ENCODE measurements at places on chromosomes 12 and 14. TPM values are rescaled to one million over a fixed set of nuclear protein-coding genes. Genes with fewer than 3 reads are reported as not detected.

Gene PWP1
- total RNA-seq: 58.0 TPM

Gene CCDC197
- not detected for total RNA-seq

Gene PRR13
- total RNA-seq: 60.0 TPM

Gene ASCL1
- total RNA-seq: not detected

Gene FSCB
- total RNA-seq: under 0.01 TPM

Gene DNAI7
- not detected for total RNA-seq

Gene ENO2
- 3.5 TPM for total RNA-seq

Gene PLA2G1B
- total RNA-seq: not detected

Gene ASIC1
- total RNA-seq: 1.6 TPM

Gene SIX6
- total RNA-seq: not detected

Gene FKBP4
- 51.8 TPM for total RNA-seq

Gene LRIG3
- total RNA-seq: 97.2 TPM

Gene NEUROD4
- total RNA-seq: not detected

Gene RPS6KA5
- total RNA-seq: 0.86 TPM

Gene WSCD2
- under 0.01 TPM for total RNA-seq

Gene SETD1B
- 4.7 TPM for total RNA-seq

Gene PRR4
- total RNA-seq: 3.5 TPM

Gene TAS2R50
- total RNA-seq: 5.8 TPM

Gene APOF
- not detected for total RNA-seq

DNA sequence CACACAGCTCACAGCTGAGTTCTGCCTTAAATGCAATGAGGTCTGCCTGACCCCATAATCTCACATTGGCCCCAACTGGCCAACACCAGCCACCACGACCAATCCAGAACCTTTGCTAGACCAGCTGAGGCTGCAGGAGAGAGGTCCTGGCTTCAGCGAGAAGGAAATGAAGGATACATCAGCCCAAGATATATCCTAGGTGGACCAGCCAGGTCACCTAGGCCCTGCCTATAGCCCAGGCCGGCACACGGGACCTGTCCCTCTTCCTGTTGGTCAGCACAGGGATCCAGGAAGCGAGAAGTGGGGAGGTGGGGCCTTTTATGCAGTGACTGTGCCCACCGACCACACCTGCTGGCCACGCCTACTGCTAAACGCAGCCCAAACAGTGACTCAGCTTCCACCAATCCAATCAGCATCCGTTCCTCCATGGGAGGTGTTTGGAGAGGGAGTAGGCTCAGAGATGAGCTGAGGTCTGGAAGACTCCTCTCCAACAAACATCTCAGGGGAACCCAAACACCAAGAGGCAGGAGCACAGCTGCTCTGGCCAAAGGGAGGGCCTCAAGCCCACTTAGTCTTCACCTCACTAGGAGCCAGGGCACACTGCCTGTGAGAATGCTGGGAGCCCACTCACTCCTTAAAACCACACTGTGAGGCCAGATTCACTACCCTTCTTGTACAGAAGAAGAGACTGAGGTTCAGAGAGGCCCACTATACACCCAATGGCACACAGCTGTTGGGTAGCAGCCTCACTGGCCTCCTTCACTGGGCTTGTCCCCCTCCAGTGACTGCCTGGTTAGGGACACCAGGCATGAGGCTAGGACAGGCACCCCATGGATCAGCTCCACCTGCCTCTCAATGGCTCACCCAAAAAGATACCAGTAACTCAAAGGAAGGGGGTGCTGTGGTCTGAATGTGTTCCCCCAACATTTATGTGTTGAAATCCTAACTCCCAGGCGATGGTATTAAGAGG is 51.3 kb upstream of the PPP2R5C start:
- no peak for DNase-seq

DNA sequence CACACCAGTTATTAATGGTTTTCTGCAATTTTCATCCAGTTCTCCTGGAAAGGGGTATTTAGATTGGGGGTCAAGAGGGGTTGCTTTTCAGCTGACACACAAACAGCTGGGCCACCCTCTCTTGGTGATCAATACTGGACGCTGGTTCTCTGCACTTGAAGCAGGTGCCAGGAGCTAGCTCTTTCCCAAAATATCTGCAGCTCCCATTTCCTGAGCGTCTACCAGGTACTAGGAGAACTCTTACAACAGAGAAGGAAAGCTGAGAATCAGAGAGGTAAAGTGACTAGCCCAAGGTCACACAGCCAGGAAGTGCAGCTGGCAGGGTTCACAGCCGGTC is 1.2 kb downstream of the TESC start:
- no peak for DNase-seq

- DNase-seq: peak; percentile 54
Measured at GRCh38 chr14:96502621-96503305, 581 bp downstream of the PAPOLA start.

DNA sequence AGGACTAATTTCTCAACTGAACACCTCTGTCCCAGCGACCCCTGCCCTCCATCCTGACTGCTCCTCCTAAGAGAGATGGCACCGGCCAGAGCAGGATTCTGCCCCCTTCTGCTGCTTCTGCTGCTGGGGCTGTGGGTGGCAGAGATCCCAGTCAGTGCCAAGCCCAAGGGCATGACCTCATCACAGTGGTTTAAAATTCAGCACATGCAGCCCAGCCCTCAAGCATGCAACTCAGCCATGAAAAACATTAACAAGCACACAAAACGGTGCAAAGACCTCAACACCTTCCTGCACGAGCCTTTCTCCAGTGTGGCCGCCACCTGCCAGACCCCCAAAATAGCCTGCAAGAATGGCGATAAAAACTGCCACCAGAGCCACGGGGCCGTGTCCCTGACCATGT is 756 bp downstream of the RNASE7 start:
- no peak for DNase-seq

GRCh38 chr12:16716928-16717327 is 111.0 kb upstream of the LMO3 start:
- DNase-seq: no peak

DNA sequence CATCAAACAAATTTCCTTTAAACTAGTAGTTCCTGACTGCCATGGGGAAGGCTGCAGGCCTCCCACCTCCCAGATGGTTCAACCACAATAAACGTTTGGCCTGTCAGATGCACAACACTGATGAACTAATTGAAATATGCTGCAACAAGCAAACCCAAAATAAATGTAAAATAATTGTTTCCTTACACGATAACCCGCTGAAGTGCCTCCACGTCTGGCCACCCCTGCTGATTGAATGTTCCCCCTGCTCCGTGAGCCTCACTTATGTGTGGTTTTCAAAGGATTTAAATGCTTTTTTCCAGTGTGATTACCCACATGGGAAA is 8.4 kb downstream of the PITPNM2 start:
- DNase-seq: no peak

- no peak for DNase-seq
Measured at GRCh38 chr14:45838597-45838996, 585.6 kb upstream of the MIS18BP1 start.

- peak; percentile 8 for DNase-seq
Measured at GRCh38 chr14:77965919-77966435, 166.1 kb downstream of the ADCK1 start.

GRCh38 chr12:24414480-24414879 is 465.0 kb upstream of the SOX5 start:
- DNase-seq: no peak

- DNase-seq: no peak
Measured at GRCh38 chr12:60874091-60874490, 1278.3 kb downstream of the SLC16A7 start.

DNA sequence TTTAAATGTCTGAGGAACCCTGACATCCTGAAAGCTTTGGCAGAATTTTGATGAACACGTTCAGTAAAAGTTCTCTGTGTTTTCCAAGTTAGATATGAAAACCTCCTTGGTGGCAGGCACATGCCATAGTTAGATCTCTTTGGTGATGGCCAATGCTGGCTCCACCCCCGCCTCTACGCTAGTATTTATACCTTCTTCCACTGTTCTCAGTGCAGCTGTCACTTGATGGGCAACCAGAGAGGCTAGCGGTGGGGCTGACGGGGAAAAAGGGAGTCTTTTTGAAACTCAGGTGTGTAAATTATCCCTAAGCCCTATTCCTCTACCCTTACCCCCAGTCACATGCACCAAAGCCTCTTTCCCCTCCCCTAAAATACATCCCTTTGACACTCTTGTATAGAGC is 32.1 kb downstream of the PPP1R36 start:
- DNase-seq: no peak

- no peak for DNase-seq
Measured at GRCh38 chr12:32161058-32161457, 54.4 kb downstream of the BICD1 start.

- no peak for DNase-seq
Measured at GRCh38 chr12:29714966-29715365, 68.8 kb downstream of the TMTC1 start.

- no peak for DNase-seq
Measured at GRCh38 chr14:89848165-89848564, 106.4 kb downstream of the EFCAB11 start.

GRCh38 chr12:113439606-113440030 is 17.4 kb downstream of the SDSL start:
- peak; percentile 31 for DNase-seq

GRCh38 chr12:2944401-2945047 is 14.7 kb upstream of the TEAD4 start:
- peak; percentile 46 for DNase-seq

- DNase-seq: no peak
Measured at GRCh38 chr14:77011245-77011644, 17.3 kb downstream of the IRF2BPL start.

DNA sequence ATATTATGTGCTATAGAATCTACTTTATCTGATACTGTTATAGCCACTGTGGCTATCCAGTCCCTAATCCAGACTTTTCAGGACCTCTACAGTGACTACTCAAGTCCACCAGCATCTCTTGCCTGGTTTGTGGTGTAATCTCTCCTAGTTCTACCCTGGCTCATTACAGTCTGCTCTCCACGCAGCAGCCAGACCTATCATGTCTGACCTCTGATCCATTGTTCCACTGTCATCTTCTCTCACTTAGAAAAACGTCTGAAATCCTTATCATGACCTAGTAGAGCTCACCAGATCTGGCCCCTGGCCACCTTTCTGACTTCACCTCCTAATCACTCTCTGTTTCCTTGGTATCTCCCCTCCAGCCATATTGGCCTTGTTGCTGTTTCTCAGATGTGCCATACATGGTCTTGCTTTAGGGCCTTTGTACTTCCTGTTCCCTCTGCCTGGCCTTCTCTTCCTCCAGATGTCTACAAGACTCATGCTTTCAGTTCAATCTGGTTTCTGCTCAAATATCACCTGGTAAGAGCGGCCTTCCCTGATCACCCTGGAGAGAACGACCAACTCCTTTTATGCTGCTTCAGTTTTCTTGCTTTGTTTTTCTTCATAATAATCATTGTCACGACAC is 475.5 kb downstream of the AACS start:
- no peak for DNase-seq

DNA sequence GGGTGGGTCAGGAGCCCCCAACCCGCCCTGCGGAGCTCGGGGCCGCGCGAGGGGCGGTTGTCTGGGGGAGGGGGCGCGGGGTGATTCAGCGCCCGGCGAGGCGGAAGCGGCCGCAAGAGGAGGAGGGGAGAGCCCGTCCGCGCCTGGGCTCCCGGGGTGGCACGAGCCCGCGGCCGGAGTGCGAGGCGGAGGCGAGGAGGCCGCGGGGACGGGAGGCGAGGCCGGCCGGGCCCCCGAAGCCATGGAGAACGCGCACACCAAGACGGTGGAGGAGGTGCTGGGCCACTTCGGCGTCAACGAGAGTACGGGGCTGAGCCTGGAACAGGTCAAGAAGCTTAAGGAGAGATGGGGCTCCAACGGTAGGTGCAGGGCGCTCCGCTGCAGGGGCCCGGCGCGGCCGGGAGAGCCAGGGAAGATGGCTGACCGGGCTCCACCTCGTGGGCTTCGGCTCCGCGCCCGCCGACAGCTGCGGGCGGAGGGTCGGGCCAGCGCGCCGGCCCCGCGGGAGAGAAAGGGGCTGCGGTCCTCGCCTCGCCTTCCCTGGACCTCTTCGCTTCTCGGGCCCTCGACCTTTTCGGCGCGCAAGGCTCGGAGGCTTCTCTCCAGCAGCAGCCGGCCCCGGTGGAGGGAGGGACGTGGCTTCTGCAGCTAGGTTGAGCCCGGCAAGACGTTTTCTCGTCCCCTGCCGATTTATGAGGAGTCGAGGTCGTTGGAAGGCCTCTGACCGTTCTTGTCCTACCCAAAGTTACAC is 677 bp downstream of the ATP2A2 start:
- peak; percentile 57 for DNase-seq

- DNase-seq: no peak
Measured at GRCh38 chr12:90015228-90015627, 306.6 kb upstream of the ATP2B1 start.

- no peak for DNase-seq
Measured at GRCh38 chr14:97056086-97056485, 258.9 kb downstream of the VRK1 start.

DNA sequence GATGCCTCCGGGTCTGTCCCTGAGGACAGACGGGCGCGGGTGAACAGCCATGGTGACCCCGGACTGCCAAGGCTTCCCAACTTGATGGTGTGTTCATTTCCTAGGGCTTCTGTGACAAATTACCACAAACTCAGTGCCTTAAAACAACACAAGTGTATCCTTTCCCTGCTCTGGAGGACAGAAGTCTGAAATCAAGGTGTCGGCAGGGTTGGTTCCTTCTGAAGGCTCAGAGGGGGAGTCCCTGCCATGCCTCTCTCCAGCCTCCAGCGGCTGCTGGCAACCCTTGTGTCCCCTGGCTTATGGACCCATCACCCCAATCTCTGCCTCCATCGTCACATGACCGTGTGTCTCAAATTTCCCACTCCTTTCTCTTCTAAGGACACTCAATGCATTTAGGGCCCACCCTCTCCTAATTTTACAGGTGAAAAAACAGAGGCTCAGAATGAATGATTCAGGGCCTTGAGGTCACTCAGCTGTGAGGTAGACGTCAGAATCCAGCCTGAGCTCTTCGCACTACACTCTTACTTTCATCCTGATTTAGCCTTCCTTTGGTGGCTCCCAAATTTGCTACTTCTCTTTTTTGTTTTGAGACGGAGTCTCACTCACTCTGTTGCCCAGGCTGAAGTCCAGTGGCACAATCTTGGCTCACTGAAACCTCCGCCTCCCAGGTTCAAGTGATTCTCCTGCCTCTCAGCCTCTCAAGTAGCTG is 45.4 kb downstream of the VCPKMT start:
- DNase-seq: no peak

GRCh38 chr12:110694330-110694901 is 5.5 kb upstream of the HVCN1 start:
- DNase-seq: no peak

DNA sequence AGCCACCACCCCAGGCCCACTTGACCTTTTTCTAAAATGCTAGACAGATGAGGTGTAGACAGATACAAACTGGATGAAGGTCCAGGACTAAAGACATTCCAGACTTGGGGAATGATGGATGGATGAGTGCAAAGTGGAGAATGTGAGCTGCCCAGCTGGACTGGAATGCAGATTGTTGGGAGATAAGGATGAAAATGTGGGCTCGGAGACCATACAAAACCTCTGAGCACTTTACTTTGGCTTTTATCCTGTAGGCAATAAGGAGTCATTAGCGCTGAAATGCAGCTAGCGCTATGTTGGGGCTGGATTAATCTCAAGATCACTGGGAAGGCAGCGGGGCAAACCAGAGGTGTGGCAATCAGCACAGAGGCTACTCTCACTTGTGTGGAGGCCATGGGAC is 64.7 kb upstream of the GNPNAT1 start:
- DNase-seq: no peak
